ENCODE measurements at places on chromosomes 4 and X.

GRCh38 chrX:148917441-148917840, 417.0 kb downstream of the AFF2 start:
- DNase-seq = no peak

GRCh38 chr4:6017800-6018199, 431 bp downstream of the C4orf50 start:
- no peak for DNase-seq

GRCh38 chr4:80434238-80434637, 98.7 kb downstream of the CFAP299 start:
- no peak for DNase-seq

- no peak for DNase-seq
These were observed 130.5 kb downstream of the DCK start for GRCh38 chr4:71123951-71124350.

- no peak for DNase-seq
These were observed 35.9 kb downstream of the HHIP start for GRCh38 chr4:144681806-144682205.
